ENCODE measurements at places on chromosomes 7 and 10. TPM values are rescaled to one million over a fixed set of nuclear protein-coding genes. Genes with fewer than 3 reads are reported as not detected.

Gene CCDC3
- 0.36 TPM for total RNA-seq

Gene KCND2
- under 0.01 TPM for total RNA-seq

DNA sequence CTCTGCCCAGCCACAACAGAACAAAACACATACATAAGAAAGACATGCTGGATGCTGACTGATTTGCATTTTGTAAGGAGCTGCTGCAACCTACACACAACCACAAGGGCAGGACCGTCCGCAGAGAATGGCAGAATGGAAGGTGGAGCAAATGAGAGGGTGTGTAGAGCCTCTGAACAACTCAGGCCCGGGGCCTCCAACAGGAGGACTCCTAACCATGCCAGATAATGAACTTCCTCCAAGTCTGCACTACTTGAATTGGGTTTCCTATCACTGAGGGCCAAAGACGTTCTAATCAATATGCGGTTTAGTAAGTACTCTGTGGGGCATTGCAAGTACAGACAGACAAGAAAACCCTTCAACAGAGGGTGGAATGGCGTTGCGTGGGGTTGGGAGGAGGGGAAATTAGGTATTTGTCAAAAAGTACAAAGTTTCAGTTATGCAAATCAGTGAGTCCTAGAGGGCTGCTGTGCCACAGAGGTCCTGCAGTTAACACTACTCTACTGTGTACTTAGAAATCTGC, 14.6 kb downstream of the VOPP1 start:
- peaks cover 17% of the 10 kb centered on the region for H3K4me1 ChIP-seq
- no peak overlapping the region for H3K4me3 ChIP-seq
- H3K27ac ChIP-seq: no peak overlapping the region
- H3K36me3 ChIP-seq: peaks cover 6% of the 10 kb centered on the region
- no peaks in the 10 kb centered on the region for H3K27me3 ChIP-seq
- DNase-seq: no peak

DNA sequence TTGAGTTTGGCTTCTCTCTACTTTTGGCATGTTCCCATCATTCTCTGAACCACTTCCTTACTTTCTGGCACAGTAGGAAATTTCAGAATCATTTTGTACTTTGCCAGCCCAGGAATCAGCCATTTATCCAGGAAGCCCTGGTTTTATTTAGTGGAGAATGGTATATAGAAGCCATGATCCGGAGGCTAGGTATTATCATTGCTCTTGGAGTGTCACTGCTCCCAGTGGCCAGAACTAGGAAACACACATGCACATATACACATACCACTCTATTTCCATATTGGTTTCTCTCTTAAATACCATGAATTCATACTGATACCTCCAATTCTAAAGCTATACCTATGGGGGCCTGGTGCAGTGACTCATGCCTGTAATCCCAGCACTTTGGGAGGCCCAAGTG, 36.3 kb downstream of the SUFU start:
- no peak overlapping the region for H3K4me3 ChIP-seq
- peaks cover 2% of the 10 kb centered on the region for H3K36me3 ChIP-seq
- H3K27ac ChIP-seq: no peak overlapping the region
- H3K27me3 ChIP-seq: no peaks in the 10 kb centered on the region
- DNase-seq: peak; percentile 30

- 0 out of 2 replicates have a peak, but pooled peaks cover 1% of the 10 kb centered on the region for H3K36me3 ChIP-seq
- 0 out of 2 replicates have a peak, but pooled peaks cover 2% of the 10 kb centered on the region for H3K4me1 ChIP-seq
- H3K27ac ChIP-seq: no peak overlapping the region
- peak; percentile 69 for DNase-seq
Measured at GRCh38 chr7:91079487-91079886, 184.7 kb upstream of the FZD1 start.

DNA sequence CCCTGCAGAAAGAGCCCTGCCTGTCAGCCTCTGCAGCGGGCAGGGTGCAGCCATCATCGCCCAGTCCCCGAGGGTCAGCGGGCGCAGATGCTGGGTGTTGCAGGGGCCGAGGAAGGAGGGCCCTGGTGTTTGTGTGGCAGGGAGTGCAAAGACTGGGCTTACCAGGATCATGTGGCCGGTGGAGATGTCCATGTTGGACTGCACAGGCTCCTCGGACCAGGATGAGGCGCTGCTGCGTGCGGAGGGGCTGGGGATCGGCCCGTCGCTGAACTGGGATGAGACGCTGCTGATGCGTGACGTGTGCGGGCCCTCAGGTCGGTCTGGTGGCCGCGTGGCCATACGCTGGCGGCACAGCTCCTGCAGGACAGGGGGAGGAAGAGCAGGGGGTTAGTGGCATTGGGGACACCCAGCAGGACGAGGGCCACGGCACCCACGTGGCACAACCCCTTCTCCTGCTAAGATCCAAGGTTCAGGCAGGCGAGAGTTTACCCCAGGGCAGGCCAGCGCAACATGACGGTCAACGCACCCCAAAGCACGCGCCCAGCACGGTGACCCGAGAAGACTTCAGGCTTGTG, 319.5 kb downstream of the DNAJB6 start:
- no peak overlapping the region for H3K27ac ChIP-seq
- no peaks in the 10 kb centered on the region for H3K4me1 ChIP-seq
- H3K27me3 ChIP-seq: no peaks in the 10 kb centered on the region
- H3K36me3 ChIP-seq: no peaks in the 10 kb centered on the region
- DNase-seq: no peak

All from IMR-90 (cell line).